ENCODE measurements at places on chromosomes 5 and 9.
A peak's percentile ranks its signal among the peaks of the same experiment; 100 is the strongest.

DNA sequence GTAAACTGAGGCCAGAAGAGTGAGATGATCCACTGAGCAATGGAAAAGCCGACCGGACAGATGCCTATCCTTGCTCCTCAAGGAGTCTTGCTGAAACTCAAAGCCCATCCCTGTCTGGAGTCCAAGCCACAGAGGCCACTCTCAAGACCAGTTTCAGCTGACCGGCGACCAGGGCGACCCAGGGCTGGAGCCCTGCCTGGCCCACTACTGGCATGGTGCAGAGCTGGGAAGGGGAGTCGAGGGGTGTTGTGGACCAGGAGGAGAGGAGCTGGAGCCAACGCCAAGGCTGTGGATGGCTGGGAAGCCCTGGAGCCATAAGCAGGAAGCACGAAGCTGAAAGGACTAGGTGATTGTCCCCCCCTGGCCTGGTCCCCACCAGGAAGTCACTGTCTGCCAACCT lies 22.1 kb downstream of the FAM163B start:
- no peak for DNase-seq

DNA sequence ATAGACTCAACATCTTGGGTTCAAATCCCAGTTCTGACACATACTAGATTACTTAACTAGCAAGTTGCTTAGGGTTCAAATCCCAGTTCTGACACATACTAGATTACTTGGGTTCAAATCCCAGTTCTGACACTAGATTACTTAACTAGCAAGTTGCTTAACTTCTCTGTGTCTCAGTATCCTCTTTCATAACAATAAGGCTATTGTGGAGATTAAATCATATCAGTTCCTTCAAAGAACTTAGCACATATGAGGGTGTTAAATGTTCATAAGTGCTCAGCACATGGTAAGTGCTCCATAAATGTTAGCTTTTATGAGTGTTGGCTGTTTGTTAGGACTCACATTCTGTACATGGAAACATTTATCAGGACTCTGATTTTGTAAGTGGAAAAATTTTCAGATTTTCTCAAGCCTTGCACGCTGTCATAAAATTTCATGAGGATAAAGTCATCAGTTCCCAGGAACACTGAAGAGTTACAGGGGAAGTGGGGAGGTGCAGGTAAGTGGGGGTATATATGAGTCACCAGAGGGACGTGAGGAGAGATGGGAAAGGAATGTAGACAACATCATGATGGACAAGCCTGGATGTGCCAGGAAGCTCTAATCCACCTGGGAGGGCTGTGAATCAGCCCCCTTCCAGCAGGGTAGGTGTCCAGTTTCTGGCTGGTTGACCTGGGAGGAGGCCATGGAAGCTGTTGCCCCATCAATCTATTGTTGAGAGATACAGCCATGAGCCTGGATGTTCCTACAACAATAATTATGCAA lies 532.2 kb upstream of the WWC1 start:
- DNase-seq, result no peak

DNA sequence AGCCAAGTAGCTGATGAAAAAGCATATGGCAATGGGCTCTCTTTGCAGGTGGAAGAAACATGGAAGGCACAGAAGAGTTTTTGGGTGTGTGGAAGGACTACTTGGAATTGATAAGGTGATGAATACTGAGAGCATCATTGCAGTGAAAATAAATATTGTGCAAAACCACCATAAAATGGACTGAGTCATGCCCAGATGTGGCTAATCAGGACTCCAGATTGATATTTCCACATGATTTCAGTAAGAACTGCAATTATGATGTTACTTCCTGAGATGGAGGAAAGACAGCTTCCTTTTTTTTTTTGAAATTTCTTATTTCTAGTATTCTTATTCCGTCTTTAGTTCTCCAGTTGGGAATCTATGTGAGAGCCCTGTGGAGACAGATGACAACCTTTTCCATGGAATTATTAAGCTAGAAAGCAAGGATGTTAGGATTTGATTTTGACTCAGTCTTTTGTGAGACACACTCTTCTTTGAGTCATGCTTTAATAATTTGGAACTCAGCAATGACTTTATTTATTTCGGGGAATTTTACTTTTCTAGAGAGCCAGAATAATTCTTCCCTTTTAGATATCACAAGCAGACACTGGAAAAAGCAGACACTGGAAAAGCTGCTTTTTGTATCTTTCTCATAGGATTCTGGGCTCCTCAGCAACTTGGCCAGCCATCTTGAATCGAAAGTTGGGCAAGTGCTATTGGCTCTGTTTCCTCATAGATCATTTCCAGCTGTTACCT lies 94.2 kb upstream of the VCAN start:
- no peak for DNase-seq

DNA sequence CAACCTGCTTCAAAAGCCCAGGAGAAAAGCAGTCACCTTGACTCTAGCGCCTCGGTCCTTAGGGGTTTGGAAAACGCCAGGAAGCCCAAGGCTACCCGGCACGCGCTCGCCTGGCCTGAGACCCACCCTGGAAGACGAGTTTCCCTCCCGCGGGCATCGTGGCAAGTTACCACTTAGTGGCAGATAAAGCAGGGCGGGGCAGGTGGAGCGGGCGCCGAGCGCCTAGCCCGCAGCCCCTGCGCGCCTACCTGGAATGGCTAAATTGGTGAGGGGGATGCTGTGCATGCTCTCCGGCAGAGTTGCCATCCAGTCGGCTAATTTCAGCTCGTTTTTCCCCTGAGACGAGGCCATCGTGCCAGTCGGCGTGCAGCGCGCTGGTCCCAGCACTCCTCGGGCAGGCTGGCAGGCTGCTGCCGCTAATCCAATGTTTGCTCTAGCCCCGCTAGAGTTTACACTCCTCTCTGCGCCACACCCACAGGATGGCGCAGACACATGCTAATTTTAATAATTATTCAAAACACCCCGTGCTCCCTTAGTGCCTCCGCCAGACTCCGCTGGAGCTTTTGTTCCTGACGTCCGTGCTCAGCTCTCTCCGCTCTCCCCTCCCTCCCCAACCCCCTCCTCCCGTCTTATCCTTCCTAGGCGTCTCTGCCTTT lies at the start of gene PLCXD3:
TSS of gene PLCXD3 (minus strand) at position 426 of the 656 bp plus-strand sequence. CDS start at position 351, 75 bp downstream.
- no peak for DNase-seq

DNA sequence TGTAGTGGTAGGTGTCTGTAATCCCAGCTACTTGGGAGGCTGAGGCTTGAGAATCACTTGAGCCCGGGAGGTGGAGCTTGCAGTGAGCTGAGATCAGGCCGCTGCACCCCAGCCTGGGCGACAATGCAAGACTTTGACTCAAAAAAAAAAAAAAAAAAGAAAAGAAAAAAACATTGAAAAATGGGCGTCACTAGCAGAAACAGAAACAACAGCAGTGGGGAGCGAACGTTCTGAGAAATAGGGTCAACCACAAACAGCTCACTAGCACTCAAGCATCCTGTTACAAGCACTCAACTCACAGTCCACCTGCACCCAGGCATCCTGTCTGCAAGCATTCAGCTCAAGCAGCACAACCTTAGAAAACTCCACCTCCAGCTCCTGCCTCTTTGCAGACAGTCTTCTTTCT lies 17.2 kb downstream of the TRIM14 start:
- DNase-seq, result no peak

DNA sequence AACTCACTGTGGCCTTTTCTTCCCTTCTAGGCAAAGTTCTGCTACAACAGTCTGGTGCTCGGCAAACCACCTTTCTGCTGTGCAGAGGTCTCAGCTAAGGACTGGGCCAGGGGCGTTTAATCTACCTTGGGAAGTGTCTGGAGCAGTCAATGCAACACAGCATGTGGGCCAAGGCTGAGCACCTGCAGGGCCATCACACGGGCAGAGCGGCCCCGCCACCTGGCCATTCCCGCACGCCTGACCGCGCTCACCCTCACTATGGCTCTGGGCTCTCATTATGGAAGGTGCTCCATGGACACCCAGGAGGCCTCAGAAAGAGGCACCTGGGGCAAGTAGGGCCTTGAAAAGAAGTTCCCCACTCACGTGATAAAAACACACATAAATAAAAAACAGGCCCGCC lies 65.7 kb upstream of the TBC1D9B start:
- DNase-seq, result no peak

GRCh38 chr5:146888351-146888978 lies 9.9 kb upstream of the PPP2R2B start:
- no peak for DNase-seq

DNA sequence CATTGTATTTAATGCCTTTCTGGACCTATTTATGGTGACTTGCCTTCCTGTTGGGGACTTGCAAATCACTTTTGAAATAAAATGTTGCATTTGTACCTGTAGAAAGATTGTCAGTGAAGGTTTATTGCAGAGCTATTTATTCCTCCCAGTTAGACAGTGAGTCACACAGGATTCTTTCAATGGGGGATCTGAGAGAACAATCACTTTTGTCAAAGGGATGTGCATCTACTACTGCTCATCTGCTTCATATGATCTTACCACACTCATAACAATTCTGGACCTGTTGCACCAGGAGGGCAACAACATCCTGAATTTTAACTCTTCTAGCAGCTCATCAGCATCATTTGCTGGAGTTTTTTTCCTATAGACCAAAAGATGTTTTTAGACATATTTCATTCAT lies 66.8 kb downstream of the FBXL7 start:
- DNase-seq, result no peak

DNA sequence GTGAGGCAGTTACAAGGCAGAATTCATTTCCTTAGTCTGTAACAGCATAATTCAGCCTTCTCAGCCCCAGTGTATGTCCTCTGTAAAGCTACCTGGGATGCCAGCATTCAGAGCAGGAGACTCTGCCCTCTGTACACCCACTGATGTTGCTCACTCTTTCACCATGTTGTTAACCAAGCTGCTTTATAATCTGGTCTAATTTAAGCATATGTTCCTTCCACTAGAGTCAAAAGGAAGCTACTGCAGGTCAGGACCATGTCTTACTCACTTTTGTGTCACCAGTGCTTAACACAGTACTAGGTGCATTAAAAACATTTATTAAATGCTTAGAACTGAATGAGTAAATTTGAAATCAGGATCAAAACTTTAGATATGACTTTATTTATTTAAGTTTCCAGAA lies 185.6 kb downstream of the FBXL17 start:
- DNase-seq, result no peak

- no peak for DNase-seq
Measured at GRCh38 chr9:27151693-27152404, 42.8 kb downstream of the TEK start.

GRCh38 chr5:6501701-6502100 lies 53.0 kb downstream of the UBE2QL1 start:
- DNase-seq, result no peak

GRCh38 chr5:64634997-64635686 lies 55.2 kb upstream of the SHISAL2B start:
- DNase-seq, result no peak

GRCh38 chr5:135977375-135977928 lies 22.7 kb upstream of the LECT2 start:
- DNase-seq, result no peak

DNA sequence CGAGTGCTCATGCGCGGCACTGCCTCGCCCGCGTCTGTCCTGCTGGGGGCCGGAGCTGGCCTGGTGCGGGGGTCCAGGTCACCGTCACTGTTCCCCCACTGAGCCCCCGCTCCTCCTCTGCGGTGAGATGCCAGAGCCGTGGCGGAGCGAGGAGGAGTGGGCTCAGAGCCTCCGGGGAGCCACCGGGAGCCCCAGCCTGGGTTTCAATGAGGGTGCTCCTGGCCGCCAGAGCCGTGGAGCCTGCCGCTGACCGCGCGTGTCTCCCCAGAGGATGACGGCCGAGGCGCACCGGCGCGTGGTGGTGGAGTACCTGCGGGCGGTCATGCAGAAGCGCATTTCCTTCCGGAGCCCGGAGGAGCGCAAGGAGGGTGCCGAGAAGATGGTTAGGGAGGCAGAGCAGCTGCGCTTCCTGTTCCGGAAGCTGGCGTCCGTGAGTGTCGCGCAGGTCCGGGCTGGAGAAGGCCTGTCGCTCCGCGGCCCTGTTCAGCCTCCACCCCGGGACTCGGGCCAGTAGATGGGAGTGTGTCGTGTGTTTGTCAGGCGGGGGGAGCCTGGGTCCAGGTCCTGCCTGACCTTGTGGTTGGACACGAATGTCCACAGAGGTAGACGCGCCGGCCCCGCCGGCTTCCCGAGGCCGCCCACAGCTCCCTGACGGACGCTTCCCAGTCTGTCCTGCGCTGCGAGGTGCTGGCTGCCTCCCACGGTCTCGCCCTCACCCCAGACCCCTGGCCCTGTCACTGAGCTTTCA lies 22.0 kb downstream of the EXOC3 start:
- no peak for DNase-seq

- DNase-seq, result peak; percentile 86
Measured at GRCh38 chr5:141618804-141619554, at the start of gene DIAPH1. TSS of gene DIAPH1 (minus strand) at chr5:141619000. CDS start at chr5:141618914, 86 bp downstream.

GRCh38 chr9:31030741-31031202 lies 1353.7 kb upstream of the ACO1 start:
- no peak for DNase-seq

GRCh38 chr9:98573749-98574278 lies 134.9 kb downstream of the GABBR2 start:
- DNase-seq, result no peak

- DNase-seq, result no peak
Measured at GRCh38 chr5:145111420-145111819, 723.7 kb downstream of the PRELID2 start.

GRCh38 chr5:34028349-34028748 lies 14.7 kb downstream of the C1QTNF3 start:
- no peak for DNase-seq

GRCh38 chr9:4686584-4686983 lies 7.2 kb downstream of the CDC37L1 start:
- no peak for DNase-seq

- no peak for DNase-seq
Measured at GRCh38 chr5:54930736-54931135, 54.7 kb downstream of the ESM1 start.

DNA sequence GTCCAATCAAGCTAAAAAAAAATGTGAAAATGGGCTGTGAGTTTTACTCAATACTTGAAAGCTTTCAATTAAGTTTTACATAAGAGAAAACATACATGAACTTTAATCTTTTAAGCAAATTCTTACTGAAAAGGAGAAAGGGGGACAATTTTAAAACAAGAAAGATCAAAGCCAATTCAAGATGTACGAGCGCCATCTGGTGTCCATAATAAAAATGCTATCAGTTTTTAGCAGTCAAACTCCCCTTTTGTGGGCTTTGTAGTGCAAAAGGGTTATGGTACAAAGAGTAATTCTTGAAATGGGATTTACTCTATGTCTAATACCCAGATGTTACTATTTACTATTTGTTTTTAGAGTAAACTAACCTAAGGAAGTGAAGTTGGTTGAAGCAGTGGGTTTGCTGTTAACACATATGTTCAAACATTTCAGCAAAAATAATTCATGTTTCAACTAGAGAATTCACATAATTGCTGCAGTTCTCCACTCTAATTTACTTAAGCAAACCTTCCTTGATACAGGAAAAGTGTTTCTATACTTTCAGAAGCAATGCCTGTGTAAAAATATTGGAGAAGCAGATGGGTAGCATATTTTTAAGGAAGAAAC lies 228.2 kb upstream of the TYRP1 start:
- no peak for DNase-seq

GRCh38 chr5:54630738-54631359 lies 113.3 kb downstream of the SNX18 start:
- no peak for DNase-seq

GRCh38 chr5:151695464-151695863 lies 8.7 kb upstream of the SPARC start:
- no peak for DNase-seq

DNA sequence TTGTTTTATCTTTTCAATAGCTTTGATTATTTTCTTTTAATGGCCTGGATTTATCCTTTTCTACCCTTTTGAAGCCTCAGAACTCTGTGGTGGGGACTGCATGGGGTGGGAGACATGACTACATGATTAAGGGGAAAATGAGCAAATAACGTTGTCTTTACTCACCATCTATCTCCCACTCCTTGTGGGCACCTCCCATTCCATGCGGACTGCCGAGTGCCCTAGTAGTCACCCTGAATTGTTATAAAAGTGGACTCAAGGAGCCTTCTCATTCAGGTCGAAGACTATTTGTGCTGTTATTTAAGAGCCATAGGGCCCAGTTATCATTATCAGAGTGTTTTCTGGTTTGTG lies 281.8 kb downstream of the MLLT3 start:
- no peak for DNase-seq

Data from pulmonary artery endothelial cell (primary cell).